ENCODE measurements at places on chromosomes 3 and 15. TPM values are rescaled to one million over a fixed set of nuclear protein-coding genes. Genes with fewer than 3 reads are reported as not detected.
A peak's percentile ranks its signal among the peaks of the same experiment; 100 is the strongest.

The XCR1 gene
- total RNA-seq: not detected

The ANXA2 gene
- 199 TPM for total RNA-seq

The B2M gene
- total RNA-seq: 1,906 TPM

The CCDC54 gene
- total RNA-seq: not detected

DNA sequence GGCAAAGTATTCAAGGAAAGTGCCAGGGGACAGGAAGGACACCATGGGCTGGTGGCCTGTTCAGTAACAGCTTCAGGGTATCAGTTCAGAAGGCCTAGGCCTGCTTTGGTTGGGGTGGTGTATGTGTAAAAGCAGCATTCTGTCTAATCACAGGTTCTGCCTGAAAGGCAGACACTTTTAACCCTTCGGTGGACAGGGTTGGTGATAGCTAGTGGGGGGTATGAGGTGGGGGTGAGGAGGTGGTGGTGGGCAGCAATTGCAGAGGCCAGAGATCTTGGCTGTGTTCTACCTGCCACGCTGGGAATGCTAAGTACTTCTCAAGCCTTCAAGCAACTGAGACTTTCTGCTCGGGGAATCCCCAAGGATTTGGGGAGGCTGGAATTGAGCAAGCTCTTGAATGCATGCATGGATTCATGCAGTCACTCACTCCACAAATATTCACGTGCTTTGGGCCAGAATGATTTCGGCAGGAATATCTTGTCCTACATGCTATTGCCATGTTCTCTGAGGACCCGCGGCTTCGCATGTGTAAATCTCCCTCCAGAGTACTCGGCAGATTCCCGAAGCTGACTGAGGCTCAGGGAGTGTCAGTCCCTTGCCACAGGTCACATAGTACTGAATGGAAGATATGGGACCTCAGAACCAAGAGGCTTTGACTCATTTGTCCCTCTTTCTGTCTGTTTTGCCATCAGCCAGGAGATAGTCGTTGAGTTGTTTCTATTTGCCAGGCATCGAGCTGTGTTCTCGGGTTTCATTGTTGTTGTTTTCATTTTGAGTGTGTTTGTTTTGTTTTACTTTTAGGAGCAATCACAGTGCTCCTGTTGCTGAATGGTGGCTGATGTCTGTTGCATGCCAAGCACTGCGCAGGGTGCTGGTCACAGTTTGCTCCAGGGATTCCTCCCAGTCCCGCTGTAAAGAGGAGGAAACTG, 65.5 kb downstream of the SMAD3 start:
- peak; percentile 61 for DNase-seq

GRCh38 chr15:70324001-70324974, 226.6 kb upstream of the TLE3 start:
- peak; percentile 79 for DNase-seq
